ENCODE measurements at places on chromosomes 7 and 10.

DNA sequence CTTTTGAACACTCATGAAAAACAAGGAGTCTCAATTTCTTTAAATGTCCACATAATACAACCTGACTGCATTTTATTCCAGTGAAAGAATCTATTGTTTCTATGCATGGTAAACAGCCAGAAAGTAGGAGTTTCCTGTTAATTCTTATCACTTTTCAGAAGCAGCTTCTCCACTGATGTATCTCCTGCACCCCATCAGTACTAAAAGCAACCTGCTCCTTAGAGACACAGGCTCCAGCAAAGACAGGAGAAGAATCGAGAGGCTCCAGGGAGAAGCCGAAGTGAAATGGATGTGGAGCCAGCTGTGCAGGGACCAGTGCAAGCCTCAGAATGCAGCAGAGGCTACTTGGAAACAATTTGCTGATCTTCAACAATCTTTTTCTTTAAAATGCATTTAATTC, 16.4 kb upstream of the C10orf120 start:
- no peak overlapping the region for H3K4me3 ChIP-seq
- DNase-seq, result no peak
- H3K4me1 ChIP-seq, result no peaks in the 10 kb centered on the region
- H3K27me3 ChIP-seq, result peaks cover 94% of the 10 kb centered on the region

GRCh38 chr7:138575897-138576428, 115.9 kb downstream of the TRIM24 start:
- no peak overlapping the region for H3K27ac ChIP-seq
- no peak overlapping the region for H3K4me3 ChIP-seq
- H3K4me1 ChIP-seq, result no peaks in the 10 kb centered on the region
- peaks cover 2% of the 10 kb centered on the region for H3K36me3 ChIP-seq

- H3K27me3 ChIP-seq, result no peaks in the 10 kb centered on the region
- H3K4me3 ChIP-seq, result no peak overlapping the region
- no peak overlapping the region for H3K27ac ChIP-seq
- no peaks in the 10 kb centered on the region for H3K4me1 ChIP-seq
Measured at GRCh38 chr7:80255656-80256055, 121.0 kb downstream of the GNAI1 start.

GRCh38 chr7:76040126-76040525, 7.7 kb downstream of the STYXL1 start:
- no peaks in the 10 kb centered on the region for H3K36me3 ChIP-seq
- no peak overlapping the region for H3K4me3 ChIP-seq
- peaks cover 9% of the 10 kb centered on the region for H3K4me1 ChIP-seq
- no peak overlapping the region for H3K27ac ChIP-seq
- DNase-seq, result no peak
- H3K27me3 ChIP-seq, result no peaks in the 10 kb centered on the region

- no peak overlapping the region for H3K27ac ChIP-seq
- H3K36me3 ChIP-seq, result no peaks in the 10 kb centered on the region
- no peak for DNase-seq
Measured at GRCh38 chr7:157612664-157613561, 276.1 kb downstream of the DNAJB6 start.

GRCh38 chr10:79162861-79163665, 94.3 kb downstream of the ZMIZ1 start:
- peaks cover 30% of the 10 kb centered on the region for H3K4me1 ChIP-seq
- no peaks in the 10 kb centered on the region for H3K36me3 ChIP-seq
- no peak overlapping the region for H3K4me3 ChIP-seq
- no peak for DNase-seq

DNA sequence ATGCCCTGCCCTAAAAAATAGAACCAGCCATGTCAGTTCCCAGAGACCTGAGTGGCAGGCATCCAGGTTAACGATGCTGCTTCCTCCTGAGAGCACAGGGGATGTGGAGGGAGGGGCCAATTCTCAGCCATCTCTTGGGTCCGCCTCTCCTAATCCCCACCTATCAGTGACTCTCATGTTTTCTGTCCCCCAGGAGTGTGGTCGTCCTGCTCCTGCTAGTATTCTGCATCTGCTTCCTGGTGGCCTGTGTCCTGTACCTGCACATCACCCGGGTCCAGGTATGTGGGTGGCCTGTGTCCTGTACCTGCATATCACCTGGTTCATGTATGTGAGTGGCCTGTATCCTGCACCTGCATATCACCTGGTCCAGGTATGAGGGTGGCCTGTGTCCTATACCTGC, 105.3 kb downstream of the ADCY1 start:
- H3K36me3 ChIP-seq, result no peaks in the 10 kb centered on the region
- H3K4me1 ChIP-seq, result no peaks in the 10 kb centered on the region
- H3K27ac ChIP-seq, result no peak overlapping the region
- peaks cover 34% of the 10 kb centered on the region for H3K27me3 ChIP-seq

GRCh38 chr10:1465993-1466764, 271.1 kb downstream of the ADARB2 start:
- H3K4me3 ChIP-seq, result no peak overlapping the region
- H3K27me3 ChIP-seq, result peaks cover 11% of the 10 kb centered on the region

DNA sequence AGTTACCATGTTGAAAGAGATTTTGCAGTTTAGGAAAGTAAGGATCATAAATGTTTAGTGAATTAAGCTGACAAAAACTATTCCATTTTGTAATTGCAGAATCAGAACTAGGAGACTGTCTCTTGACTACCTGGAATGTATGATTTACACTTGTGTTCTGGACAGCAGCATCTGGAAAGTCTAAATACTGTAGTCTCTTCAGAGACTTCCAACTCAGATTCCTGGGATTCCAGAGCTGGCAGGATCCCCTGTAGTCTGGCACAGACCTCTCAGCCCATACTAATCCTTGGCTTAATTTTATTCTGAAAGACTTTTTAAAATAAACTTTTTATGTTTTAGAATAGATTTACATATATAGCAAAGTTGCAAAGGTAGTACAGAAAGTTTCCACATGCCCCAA, 452.7 kb downstream of the DPP6 start:
- DNase-seq, result no peak
- H3K4me1 ChIP-seq, result no peaks in the 10 kb centered on the region
- no peaks in the 10 kb centered on the region for H3K27me3 ChIP-seq
- no peak overlapping the region for H3K4me3 ChIP-seq
- no peak overlapping the region for H3K27ac ChIP-seq

DNA sequence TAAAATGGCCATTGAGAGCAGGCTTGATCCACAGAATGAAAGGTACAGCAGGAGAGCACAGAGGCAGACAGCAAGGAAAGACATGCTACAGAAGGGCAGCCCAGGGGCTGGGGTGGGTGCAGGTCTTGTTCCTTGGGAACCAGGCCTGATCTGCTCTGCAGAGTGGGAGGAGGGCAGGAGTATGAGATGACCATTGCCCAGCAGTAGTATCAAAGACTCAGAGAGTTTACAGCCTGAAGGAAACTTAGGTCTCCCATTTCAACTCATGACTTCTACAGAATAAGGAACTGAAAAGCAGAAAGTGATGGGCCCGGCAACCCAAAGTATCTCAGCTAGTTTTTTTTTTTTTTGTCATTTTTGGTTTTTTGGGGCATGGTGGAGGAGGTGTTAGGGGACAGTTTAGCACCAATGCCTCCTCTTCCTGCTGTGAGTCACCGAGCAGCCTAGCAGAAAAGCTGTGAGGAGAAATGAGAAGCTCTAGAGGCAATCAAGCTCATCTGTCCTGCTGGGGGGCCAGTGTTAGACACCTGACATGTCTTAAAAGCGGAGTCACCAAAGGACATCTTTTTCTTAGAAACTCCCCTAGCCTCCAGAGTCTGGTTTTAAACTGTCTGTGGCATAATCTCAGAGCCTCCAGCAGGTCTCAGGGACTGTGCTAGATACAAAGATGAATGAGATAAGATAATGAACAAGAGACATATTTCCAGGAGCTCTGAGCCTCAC, 34.3 kb upstream of the HERPUD2 start:
- no peak overlapping the region for H3K4me3 ChIP-seq
- no peak overlapping the region for H3K27ac ChIP-seq
- H3K4me1 ChIP-seq, result no peaks in the 10 kb centered on the region
- H3K27me3 ChIP-seq, result no peaks in the 10 kb centered on the region
- no peaks in the 10 kb centered on the region for H3K36me3 ChIP-seq
- DNase-seq, result no peak

GRCh38 chr10:130560116-130560515, 423.9 kb downstream of the GLRX3 start:
- H3K4me1 ChIP-seq, result no peaks in the 10 kb centered on the region
- no peak for DNase-seq
- H3K4me3 ChIP-seq, result no peak overlapping the region
- H3K27me3 ChIP-seq, result no peaks in the 10 kb centered on the region

GRCh38 chr10:31490858-31491504, 172.0 kb downstream of the ZEB1 start:
- no peaks in the 10 kb centered on the region for H3K4me1 ChIP-seq

DNA sequence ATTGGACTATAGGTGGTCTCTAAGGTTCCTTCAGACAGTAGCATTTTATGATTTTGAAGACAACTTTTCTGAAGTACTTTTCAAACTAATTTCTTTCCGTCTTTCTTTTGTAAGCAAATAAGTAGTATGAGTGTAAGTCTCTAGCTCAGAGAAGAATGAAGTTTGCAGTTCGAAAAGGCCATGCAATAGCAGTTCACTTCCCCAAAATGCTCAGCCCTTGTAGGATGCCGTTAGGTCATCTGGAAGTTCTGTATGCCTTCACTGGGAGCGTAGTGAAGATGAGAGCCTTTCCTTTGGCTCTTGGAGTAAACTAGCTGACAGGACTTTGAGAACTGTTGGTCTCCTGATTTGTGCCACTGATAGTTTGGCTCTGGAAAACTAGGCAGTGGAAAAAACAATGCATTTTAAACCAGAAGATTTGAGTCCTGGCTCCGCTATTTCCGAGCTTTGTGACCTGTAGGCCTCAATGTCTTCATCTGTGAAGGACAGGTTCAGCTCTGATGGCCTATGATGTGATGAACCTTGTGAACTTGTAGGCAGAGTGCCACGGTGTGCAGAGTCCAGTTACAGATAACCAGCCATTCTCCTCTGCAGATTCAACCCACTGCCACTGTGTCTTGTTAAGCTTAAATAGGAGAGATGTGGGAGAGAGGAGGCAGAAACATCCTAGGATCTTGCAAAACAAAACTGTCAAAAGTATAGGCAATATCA, 18.8 kb downstream of the SGPL1 start:
- H3K4me1 ChIP-seq, result no peaks in the 10 kb centered on the region
- DNase-seq, result no peak
- no peaks in the 10 kb centered on the region for H3K27me3 ChIP-seq
- peaks cover 12% of the 10 kb centered on the region for H3K36me3 ChIP-seq

- no peak overlapping the region for H3K27ac ChIP-seq
- H3K4me3 ChIP-seq, result no peak overlapping the region
- H3K27me3 ChIP-seq, result no peaks in the 10 kb centered on the region
Measured at GRCh38 chr10:4429571-4429970, 396.4 kb upstream of the AKR1E2 start.
